Activated CD4-positive, alpha-beta memory T cell treated with anti-CD3 and anti-CD28 coated beads, Interleukin-2, amount 10 ng/mL, durations not matched to agents 7 days and 5 days (primary cell): ENCODE measurements at places on chromosomes 3 and 15. TPM values are rescaled to one million over a fixed set of nuclear protein-coding genes. Genes with fewer than 3 reads are reported as not detected.

DNA sequence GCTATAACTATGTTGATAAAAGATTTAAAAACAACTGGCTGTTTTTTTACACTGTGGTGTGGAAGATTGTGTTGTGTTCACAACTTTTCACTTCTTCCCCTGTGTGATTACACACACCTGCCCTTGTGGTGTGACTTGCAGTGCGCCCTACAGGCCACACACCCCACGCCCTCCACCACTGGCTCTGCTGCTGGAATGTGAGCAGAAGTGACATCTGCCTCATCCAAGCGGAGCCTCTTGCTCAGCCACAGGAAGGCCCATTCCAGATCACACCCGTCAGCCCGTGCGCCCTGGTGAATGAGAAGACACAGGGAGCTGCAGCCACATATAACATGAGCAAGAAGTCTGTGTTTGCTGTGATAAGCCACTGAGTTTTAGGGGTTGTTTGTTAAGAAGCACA is 7.0 kb downstream of the CCR2 start:
- peak overlapping the region; percentile 45 for H3K27ac ChIP-seq
- DNase-seq = no peak
- peaks cover 77% of the 10 kb centered on the region for H3K4me1 ChIP-seq

DNA sequence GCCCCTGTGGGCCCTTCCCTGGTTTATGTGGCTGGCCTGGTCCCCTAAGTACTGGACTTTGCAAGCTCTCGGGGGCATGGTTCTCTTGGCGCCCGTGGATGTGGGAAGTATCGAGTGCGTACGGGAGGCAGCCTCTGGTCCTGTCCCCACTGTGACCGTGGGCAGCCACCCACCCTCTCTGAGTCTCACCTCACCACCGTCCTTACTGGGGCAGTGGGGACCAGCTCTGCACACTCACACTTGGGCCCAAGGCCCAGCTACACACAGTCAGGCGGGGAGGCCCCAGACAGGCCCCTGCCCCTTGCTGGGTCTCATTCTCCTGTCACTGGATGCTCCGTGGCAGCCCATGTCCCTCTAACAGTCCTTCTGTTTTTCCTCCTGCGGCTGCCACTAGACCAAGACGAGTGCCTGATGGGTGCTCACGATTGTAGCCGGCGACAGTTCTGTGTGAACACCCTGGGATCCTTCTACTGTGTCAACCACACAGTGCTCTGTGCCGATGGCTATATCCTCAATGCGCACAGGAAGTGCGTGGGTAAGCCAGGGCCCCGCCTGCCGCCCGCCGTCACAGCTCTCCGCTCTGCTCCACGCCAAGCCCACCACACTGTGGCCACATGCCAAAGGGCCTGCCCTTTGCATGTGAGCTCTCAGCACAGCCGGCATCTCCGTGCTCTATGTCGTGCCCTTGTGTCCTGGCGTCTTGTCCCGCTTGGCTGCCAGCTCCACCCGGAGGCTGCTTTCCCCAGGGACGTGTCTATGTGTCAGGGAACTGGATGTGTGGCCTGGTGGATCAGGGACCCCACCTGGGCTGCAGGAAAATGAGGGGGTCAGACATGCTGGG is 72.7 kb downstream of the FBLN2 start:
- no peaks in the 10 kb centered on the region for H3K4me1 ChIP-seq
- no peak overlapping the region for H3K4me3 ChIP-seq
- no peak overlapping the region for H3K27ac ChIP-seq

DNA sequence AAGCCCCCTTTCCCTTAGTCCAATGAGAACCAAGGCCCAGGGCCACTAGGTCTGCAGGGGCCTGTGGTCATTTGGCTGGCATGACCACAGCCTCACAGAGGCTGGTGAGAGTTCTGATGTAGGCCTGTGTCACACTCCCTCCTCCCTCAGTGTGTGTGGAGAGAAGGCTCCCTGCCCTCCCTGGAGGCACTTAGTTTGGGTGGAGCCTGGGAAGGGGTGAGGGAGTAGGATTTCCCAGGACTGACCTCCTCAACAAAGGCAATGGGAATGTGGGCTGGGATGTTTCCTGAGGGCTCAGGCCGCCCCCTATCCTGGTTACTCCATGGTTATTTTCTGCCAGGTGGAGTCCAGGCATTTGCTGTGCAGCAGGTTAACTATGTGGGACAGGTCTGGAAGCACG is 7.6 kb downstream of the TEX264 start:
- no peak for DNase-seq
- no peak overlapping the region for H3K4me3 ChIP-seq
- peaks cover 99% of the 10 kb centered on the region for H3K4me1 ChIP-seq
- H3K36me3 ChIP-seq = peaks cover 64% of the 10 kb centered on the region
- no peaks in the 10 kb centered on the region for H3K27me3 ChIP-seq
- H3K27ac ChIP-seq = peak overlapping the region; percentile 72

DNA sequence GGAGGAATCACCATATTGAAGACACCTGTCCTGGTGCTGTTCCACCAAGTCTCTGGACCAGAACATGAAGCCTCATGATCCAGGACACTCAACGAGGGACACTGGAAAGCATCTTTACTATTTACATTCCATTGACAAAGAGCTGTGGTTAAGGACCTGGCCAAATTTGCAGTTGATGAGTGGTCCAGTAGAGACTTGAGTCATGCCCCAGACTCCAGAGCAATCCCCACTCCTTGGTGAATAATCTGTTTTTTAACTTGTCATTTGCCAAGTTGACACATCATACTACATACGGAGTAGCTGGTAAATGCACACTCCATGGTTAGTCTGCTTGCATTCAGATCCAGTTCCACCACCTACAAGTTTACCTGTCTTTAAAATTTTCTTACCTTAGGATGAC is 1.2 kb upstream of the COL6A6 start:
- no peaks in the 10 kb centered on the region for H3K4me1 ChIP-seq
- H3K4me3 ChIP-seq = no peak overlapping the region
- no peaks in the 10 kb centered on the region for H3K36me3 ChIP-seq
- peaks cover 45% of the 10 kb centered on the region for H3K27me3 ChIP-seq

DNA sequence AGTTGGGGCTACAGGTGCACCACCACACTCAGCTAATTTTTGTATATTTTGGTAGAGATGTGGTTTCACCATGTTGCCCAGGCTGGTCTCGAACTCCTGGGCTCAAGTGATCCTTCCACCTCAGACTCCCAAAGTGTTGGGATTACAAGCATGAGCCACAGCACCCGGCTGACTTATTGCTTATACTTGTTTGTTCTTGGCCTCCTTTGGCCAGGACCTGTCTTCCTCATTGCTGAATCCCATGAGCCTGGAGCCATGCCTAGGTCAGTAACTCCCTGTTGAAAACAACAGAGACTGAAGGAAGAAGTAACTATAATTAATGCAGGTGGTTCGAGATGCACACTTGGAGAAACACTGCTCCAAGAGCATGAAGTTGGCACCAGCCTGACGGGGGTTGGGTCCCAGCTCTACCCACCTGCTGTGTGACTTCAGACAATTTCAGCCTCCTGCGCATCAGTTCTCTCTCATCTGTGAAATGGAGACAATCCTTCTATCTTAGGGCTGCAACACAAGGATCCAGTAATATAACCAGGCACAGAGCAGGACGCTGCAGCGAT is 38.9 kb downstream of the CPN2 start:
- DNase-seq = no peak
- H3K36me3 ChIP-seq = peaks cover 21% of the 10 kb centered on the region
- H3K27me3 ChIP-seq = peaks cover 10% of the 10 kb centered on the region
- H3K27ac ChIP-seq = no peak overlapping the region
- peaks cover 85% of the 10 kb centered on the region for H3K4me1 ChIP-seq

GRCh38 chr15:75723847-75724660 is 11.4 kb upstream of the CSPG4 start:
- peak; percentile 54 for DNase-seq
- H3K36me3 ChIP-seq = no peaks in the 10 kb centered on the region
- H3K27me3 ChIP-seq = peaks cover 11% of the 10 kb centered on the region
- no peak overlapping the region for H3K27ac ChIP-seq
- peaks cover 3% of the 10 kb centered on the region for H3K4me1 ChIP-seq
- no peak overlapping the region for H3K4me3 ChIP-seq

GRCh38 chr3:127961963-127962362 is 46.9 kb downstream of the KBTBD12 start:
- no peak overlapping the region for H3K27ac ChIP-seq
- no peaks in the 10 kb centered on the region for H3K4me1 ChIP-seq
- DNase-seq = no peak
- H3K4me3 ChIP-seq = no peak overlapping the region

DNA sequence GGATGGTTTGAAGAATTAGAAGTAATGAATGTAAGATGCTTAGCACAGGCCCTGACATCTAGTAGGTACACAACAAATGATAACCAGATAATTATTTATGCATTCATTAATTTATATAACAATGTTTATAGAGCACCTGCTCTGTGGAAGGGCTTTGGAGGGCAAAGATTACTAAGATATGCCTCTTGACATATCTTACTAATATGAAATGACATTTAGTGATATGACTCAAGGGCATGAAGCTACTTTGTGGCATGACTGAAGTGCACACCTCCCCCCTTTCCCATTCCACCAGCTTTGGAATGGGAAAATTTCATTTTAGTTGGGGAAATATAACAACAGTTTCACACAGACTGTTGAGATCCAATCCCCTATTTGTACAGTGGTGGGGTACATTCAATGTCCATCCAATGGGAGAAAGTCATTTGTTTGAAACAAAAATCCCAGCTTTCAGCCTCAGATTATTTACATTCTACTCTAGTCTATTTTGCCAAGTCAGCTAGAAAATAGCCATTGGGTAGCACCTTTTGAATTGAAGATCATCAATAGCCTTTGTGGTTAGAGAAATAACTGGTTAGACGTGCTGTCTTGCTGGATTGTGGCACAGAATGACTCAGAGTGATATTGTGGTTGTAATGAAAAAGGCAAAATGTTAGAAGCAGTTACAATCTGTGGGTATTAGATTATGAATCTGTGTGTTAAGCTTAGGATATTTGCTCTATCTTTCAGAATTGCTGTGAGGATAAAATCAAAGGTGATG is 72.9 kb downstream of the MOBP start:
- DNase-seq = no peak
- H3K36me3 ChIP-seq = no peaks in the 10 kb centered on the region
- H3K27ac ChIP-seq = no peak overlapping the region
- H3K27me3 ChIP-seq = peaks cover 17% of the 10 kb centered on the region
- peaks cover 20% of the 10 kb centered on the region for H3K4me1 ChIP-seq

- no peaks in the 10 kb centered on the region for H3K27me3 ChIP-seq
- no peak for DNase-seq
- no peak overlapping the region for H3K27ac ChIP-seq
- peaks cover 55% of the 10 kb centered on the region for H3K36me3 ChIP-seq
- H3K4me1 ChIP-seq = peaks cover 3% of the 10 kb centered on the region
These were observed 70.5 kb downstream of the PBRM1 start for GRCh38 chr3:52615166-52615565.

Gene COL6A5
- total RNA-seq = 0.05 TPM

Gene CD200
- 9.1 TPM for total RNA-seq

Gene ESYT3
- 0.50 TPM for total RNA-seq

Gene EPHB3
- total RNA-seq = 0.71 TPM

Gene ASB14
- total RNA-seq = not detected
